Anterior cingulate cortex (tissue), 58 donors: ENCODE measurements at places on chromosomes 4 and X.
A peak's percentile ranks its signal among the peaks of the same experiment; 100 is the strongest.

GRCh38 chrX:18707426-18708049 lies at the start of gene PPEF1:
PPEF1 (plus strand) TSS chrX:18707645; CDS start chrX:18707781, 136 bp downstream.
- no peak for DNase-seq

DNA sequence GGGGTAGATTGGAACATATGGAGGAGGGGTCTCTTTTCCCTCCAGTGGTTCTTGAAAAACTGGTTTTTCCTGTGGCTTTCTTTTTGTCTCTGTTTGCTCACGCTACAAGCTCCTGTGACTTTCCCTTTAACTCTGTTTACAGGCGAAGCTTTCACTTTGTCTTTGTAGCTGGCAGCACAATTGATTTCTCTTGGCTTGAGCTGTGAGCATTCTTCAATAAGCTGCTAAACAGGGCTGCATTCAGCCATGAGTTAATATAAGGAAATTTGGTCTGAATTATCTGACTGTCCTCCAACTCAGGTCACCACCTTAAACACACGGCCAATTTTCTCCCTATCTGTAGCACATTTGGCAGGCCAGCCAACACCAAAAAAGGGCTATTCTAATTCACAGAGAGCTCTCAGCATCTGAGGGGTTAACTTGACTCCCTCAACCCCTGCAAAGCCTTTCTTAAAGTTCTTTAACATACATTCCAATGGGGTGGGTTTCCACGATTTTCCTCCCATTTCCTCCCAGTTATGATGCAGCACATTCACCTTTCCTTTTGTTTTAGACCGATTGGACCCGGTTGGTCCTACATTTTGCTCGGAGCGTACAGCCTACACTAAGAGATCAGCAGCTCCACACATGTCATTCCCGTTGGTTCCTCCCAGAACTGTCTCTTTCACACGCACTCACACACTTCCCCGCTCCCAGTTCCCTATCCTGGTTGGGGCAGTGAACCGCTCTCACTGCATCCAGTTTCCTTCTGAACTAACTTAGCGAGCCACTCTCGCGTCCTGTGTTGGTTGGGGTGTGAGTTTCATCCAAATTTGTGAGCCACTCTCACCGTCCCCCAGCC lies 45.4 kb downstream of the UGT2A3 start:
- no peak for DNase-seq

DNA sequence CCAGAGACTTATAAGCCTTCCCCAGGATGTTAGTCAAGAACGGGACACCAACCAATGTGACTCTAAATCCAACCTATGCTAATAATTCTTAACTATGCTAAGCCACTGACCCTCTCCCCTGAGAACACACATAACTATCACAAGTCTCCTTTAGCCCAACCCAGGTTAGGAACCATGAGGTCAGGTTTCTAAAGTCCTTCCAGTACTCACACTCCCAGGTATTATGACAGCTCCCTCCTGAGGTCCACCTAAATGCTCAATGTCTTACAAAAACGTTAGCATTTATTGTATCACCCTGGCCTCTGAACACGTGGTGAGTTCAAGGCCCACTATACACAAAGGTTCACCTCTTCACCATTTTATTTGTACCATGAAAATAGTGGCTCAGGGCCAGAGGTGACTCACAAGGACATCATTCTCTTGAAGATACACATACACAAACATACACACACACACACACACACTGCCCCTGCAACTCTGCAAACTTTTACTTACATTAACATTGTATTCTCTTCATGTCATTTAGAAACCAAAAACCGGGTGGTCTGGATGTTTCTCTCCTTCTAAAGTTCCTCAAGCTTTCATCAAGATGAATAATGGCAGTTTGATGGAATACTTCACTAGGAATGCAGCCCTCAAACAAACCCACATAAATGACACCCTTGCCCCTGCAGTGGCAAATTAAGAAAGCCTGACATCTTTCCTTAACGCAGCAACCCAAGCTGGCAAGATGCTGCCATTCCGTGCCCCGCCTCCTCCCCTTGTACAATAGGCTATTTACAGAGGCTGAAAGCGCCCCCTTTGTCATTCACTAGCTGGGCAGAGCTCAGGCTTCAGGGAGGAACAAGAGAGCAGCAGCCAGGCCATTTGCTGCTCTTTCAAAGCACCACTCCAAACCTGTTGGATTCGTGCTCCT lies 17.7 kb downstream of the ACSL1 start:
- DNase-seq = peak; percentile 80

GRCh38 chr4:89539374-89539773 lies 231.8 kb upstream of the GPRIN3 start:
- DNase-seq = no peak

DNA sequence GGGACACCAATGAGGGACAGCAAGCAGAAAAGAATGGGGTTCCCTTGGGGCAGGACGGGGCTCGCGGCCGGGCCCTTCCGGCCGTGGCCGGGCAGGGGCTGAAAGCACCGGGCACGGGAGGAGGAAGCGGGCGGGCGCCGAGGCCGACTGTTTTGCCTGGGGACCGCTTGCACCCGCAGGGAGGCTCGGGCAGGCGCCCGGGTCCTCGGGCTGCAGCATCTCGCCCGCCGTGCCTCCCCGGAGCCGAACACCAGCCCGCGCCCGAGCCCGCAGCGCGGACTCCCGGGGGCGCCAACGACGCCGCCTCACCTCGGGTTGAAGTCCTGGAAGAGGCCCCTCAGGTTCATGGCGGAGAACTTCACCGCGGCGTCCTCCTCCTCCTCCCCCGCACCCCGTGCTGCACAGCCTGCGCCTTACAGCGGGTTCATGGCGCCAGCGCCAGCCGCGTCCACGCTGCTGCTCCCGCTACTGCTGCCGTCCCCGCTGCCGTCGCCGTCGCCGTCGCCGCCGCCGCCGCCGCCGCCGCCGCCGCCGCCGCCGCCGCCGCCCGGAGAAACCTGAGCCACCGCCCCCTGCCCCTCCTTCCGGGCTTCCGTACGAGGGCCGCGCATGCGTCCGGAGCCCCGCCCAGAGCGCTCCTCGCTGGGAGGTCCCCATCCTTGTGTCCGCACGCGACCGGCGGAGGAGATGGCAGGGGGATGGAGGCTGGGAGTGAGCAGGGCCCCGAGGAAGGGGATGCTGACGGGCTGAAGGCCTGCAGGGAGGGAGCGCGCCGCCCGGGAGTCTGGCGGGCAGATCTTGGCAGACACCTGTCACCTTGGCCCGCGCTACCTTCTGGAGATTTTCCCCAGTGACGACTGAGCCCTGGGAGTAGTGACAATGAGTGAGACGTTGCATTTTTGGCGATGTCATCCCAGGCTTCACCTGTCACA lies at the start of gene TMEM185A:
TSS of gene TMEM185A (minus strand) at position 559 of the 932 bp plus-strand sequence. CDS start at position 347, 212 bp downstream.
- DNase-seq = peak; percentile 59

GRCh38 chr4:146232131-146232722 lies 17.9 kb downstream of the REELD1 start:
- no peak for DNase-seq

GRCh38 chr4:16224264-16225166 lies 1.8 kb downstream of the TAPT1 start:
- no peak for DNase-seq

- peak; percentile 27 for DNase-seq
These were observed 38.1 kb upstream of the ARSH start for GRCh38 chrX:2967998-2968909.

- no peak for DNase-seq
These were observed 46.2 kb downstream of the GUCY1B1 start for GRCh38 chr4:155805016-155805415.

- DNase-seq = peak; percentile 6
These were observed 773 bp upstream of the TXLNG start for GRCh38 chrX:16785247-16786138.

- DNase-seq = no peak
These were observed 202.7 kb upstream of the KLF3 start for GRCh38 chr4:38461342-38461741.

DNA sequence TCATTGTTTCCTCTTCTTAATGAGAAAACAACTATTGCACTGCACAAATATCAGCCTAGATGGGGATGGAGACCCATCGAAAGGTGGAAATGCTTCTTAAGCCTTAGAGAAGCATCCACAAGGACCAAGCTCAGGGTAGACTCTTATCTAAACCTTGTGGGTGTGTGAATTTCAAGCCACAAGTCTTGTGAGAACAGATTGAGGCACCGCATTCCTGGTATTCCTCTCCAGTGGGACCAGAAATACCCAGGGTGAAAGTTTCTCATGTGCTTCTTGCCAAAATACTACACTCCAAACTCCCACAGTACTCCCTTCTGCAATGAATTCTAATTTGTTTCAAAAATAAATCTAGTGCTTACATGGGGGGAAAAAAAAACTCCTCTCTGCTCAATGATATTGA lies 375.6 kb downstream of the PDGFC start:
- DNase-seq = no peak
